Smooth muscle cell of the pulmonary artery (primary cell): ENCODE measurements at places on chromosomes 1 and 21. TPM values are rescaled to one million over a fixed set of nuclear protein-coding genes. Genes with fewer than 3 reads are reported as not detected.

Gene LCE2A
- total RNA-seq: not detected in 2 replicates

Gene NUF2
- total RNA-seq: 2.4 and 7.0 TPM in 2 replicates

Gene MEX3A
- 1.2 and 4.1 TPM in 2 replicates for total RNA-seq

Gene EXO1
- total RNA-seq: 1.6 and 4.6 TPM in 2 replicates

Gene USH2A
- total RNA-seq: under 0.01 TPM in 1 of 2 replicates, not detected in the other

Gene AMY1A
- not detected in 2 replicates for total RNA-seq

Gene RIIAD1
- total RNA-seq: not detected in 2 replicates

Gene KCNA3
- 0.07 TPM in 1 of 2 replicates, not detected in the other for total RNA-seq

Gene GBP6
- not detected in 2 replicates for total RNA-seq

Gene ACOT11
- total RNA-seq: 3.6 and 3.8 TPM in 2 replicates

Gene SPAG17
- not detected in 2 replicates for total RNA-seq

Gene OR6K3
- total RNA-seq: not detected in 2 replicates

Gene GFI1
- total RNA-seq: 0.07 and 0.17 TPM in 2 replicates

Gene SYF2
- total RNA-seq: 20.4 and 25.0 TPM in 2 replicates

Gene BOLA1
- 7.4 and 9.3 TPM in 2 replicates for total RNA-seq

Gene CALML6
- 0.46 and 0.66 TPM in 2 replicates for total RNA-seq

Gene PEX14
- 13.4 and 14.3 TPM in 2 replicates for total RNA-seq

Gene SLAMF6
- total RNA-seq: not detected in 2 replicates

Gene SMIM1
- 0.78 and 1.3 TPM in 2 replicates for total RNA-seq

Gene KRTAP19-4
- not detected in 2 replicates for total RNA-seq

Gene INTS3
- total RNA-seq: 45.5 and 46.9 TPM in 2 replicates

Gene LCE3D
- not detected in 2 replicates for total RNA-seq

Gene IGSF3
- total RNA-seq: 0.26 and 1.6 TPM in 2 replicates

Gene GLRX2
- total RNA-seq: 9.5 and 10.5 TPM in 2 replicates

Gene HSD3B1
- not detected in 2 replicates for total RNA-seq

Gene DENND4B
- total RNA-seq: 18.7 and 28.8 TPM in 2 replicates

Gene C1orf159
- total RNA-seq: 4.6 and 6.6 TPM in 2 replicates

Gene CCDC27
- total RNA-seq: not detected in 2 replicates

Gene KCNT2
- 6.6 and 10.8 TPM in 2 replicates for total RNA-seq

Gene ACTN2
- total RNA-seq: 0.53 and 1.0 TPM in 2 replicates

Gene TNFRSF25
- total RNA-seq: 5.0 and 14.5 TPM in 2 replicates

Gene SH2D1B
- not detected in 2 replicates for total RNA-seq

Gene SH2D5
- total RNA-seq: 1.0 and 16.6 TPM in 2 replicates

Gene TMCC2
- 2.7 and 3.3 TPM in 2 replicates for total RNA-seq

Gene DNM3
- 0.76 and 0.78 TPM in 2 replicates for total RNA-seq

Gene RNF186
- total RNA-seq: not detected in 2 replicates
